ENCODE measurements at places on chromosomes 5 and 9.
A peak's percentile ranks its signal among the peaks of the same experiment; 100 is the strongest.

DNA sequence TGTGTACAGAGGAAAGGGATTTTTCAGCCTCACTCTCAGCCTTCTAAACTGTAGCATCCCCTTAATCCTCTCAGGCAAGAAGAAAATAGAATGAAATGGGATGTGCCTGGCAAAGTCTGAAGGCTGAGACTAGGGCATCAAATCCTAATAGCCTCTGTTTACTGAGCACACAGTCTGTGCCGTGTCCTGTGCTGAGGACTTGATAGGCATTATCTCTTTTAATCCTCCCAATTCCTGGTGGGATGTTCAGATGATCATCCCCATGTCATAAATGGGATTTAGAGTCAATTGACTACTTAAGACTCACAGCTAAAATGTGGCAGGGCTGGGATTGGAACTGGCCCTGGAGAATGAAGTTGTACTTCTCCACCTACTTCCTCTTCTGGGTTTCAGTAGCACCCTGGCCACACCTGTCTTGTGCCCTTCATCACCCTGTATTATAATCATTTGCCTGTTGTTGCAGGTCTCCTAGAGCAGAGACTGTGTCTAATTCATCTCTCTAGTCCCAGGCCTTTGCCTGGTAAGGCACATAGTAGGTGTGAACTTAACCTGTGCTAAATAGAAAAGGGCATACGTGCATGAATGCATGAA lies 81.0 kb downstream of the WWC1 start:
- DNase-seq: no peak

- DNase-seq: no peak
These were observed 122.6 kb upstream of the BASP1 start for GRCh38 chr5:17094830-17095229.

- no peak for DNase-seq
These were observed 396.6 kb upstream of the KCNN2 start for GRCh38 chr5:113965225-113965624.

DNA sequence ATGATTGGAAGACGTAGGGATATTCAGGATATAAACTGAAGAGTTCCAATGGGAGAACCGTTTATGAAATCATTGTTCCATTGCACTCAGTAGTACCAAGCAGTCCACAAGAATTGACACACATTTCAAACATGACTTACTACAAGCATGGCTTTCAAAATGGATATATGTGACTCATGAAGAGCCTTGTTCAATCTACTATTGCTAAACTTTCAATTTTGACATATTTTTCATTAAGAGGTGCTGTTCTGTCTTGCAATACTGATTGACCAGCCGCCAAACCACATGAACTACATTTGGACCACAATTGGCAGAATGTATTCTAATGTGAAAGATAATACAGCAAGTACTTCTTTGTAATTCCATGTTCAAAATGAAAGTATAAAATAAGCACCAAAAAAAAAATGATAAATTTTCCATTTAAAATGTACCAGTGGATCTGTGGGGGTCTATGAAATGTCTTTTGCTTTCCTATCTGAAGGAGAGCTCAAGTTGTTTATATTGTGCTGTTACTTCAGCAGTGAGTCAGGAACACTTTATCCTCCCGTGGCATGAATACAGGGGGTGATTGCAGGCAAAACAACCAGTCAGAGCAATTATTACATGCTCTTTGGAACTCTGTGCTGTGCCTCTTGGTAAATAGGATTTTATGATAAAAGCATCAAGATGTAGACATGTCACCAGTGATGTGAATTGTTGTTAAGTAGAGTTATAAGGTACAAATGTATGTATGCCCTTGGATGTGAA lies 366.0 kb downstream of the ARRDC3 start:
- no peak for DNase-seq

- no peak for DNase-seq
These were observed 58.8 kb upstream of the MINAR2 start for GRCh38 chr5:129689045-129689444.

- DNase-seq: no peak
These were observed 184.0 kb downstream of the HSPA4 start for GRCh38 chr5:133235696-133236426.

GRCh38 chr5:68838157-68838718 lies 255.6 kb upstream of the SLC30A5 start:
- DNase-seq: no peak

DNA sequence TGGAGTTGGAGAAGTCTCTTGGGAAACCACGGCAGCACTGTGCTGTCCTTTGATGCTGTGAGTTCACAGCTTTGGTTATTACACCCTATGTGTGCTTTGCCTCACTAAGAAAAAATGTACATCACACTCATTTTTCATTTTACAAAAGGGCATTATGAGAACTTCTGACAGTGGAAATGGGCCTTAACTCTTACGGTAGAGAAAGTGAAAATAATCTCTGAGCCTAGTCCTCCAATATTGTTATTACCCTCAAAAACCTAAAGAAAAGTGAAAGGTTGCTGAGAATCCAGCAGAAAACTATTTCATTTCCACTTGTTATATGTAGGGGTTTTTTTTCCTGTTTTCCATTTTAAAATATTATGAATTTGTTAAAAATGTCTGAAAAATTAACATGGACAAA lies 8.2 kb upstream of the OR13D1 start:
- DNase-seq: no peak

DNA sequence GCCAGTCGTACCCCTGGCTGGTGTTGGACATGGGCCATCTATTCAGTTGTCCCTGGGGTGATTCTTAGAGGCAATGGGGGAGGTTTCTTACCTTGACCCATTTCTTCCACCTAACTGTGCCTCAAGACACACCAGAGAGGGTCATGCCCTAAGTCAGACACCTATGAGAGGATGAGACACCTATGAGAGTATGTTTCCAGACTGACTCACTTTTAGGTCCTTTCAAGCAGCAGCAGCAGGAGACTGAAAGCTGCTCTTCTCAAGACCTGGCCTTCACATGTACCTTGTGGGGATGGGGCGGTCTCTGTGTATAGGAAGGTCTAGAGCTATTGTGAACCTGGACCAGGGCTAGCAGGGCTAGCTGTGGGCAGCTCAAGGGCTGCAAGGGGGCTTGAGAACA lies 130.1 kb downstream of the TENT4A start:
- no peak for DNase-seq

GRCh38 chr5:78808818-78809217 lies 160.2 kb upstream of the LHFPL2 start:
- DNase-seq: no peak

GRCh38 chr9:699396-699795 lies 142.1 kb upstream of the DMRT1 start:
- no peak for DNase-seq

DNA sequence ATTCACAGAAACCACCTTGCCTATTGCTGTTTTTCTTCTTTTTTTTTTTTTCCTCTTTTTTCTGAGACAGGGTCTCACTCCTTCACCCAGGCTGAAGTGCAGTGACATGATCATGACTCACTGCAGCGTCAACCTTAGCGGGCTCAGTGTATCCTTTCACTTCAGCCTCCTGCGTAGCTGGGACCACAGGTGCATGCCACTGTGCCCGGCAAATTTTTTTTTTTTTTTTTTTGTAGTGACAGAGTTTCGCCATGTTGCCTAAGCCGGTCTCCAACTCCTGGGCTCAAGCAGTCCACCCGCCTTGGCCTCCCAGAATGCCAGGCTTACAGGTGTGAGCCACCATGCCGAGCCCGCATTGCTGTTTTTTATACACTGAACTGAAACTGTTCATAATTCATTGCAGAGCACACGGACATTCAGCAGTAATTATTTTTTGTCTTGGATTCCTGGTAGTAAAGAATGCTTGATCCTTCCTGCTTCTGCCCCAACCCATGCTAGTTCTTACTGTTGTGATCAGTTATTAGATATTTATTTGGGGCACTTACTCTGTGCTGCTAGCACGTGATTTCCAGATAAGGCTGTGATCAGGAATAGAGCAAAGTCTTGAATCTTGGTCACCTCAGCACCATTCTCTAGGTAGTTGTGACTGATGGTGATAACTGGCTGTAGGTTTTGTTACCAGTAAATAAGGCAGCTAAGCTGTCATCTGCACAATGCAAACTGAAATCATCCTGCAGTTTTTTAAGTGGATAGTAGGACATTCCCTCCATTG lies 14.0 kb downstream of the MAP3K1 start:
- peak; percentile 6 for DNase-seq

DNA sequence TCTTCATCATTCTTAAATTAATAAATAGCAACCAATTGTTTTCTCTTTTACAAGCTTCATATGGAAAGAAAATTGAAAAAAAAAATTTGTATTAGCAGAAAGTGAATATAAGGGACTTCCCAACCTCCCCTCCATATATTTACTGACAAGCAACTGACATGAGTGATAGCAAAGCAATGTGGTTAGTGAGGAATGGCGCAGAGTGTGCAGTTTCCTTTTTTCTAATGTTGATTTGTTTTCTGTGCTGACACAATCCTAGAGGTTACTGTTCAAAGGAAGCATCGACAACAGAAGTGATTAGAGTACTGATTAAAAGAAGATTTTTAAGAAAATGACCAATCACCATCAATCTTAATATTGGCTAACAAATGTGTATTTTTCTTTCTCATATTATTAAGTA lies 1.7 kb upstream of the PTGER4 start:
- no peak for DNase-seq

DNA sequence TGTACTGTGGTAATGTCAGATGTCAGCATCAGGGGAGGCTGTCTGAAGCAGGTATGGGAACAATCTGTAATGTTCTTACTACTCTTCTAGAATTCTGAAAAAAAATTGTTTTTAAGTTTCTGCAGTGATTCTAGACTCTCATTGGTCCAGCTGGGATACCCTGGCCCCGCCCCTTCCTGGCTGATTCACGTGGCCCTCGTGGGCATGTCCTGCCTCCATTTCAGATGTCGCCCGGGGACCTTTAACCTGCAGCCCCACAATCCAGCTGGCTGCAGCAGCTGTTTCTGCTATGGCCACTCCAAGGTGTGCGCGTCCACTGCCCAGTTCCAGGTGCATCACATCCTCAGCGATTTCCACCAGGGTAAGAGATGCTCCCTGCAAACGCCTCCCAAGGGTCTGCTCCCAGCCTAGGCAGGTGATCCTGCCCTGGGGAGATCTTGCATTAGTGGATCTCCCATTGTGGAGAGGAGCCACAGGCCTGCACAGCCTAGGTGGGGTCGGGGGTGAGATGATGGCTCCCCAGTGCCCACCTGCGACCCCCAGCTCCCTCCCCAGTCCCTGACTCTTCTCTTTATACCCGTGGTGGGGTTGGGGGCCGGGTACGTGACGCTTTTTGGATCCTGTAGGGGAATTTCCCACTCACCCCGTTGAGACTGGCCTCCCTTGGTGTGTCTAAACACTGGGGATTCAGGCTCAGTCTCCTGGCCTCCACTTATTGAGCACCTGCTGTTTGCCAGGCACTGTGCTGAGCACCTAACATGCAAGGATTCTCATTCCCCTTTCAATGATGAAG lies 36.5 kb downstream of the LAMC3 start:
- no peak for DNase-seq

GRCh38 chr5:134224888-134225779 lies 739 bp downstream of the PPP2CA start:
- DNase-seq: peak; percentile 25

- DNase-seq: no peak
These were observed 299.1 kb downstream of the DMAC1 start for GRCh38 chr9:7500521-7500920.

- no peak for DNase-seq
These were observed 44.1 kb downstream of the EPB41L4B start for GRCh38 chr9:109276469-109277440.

- DNase-seq: no peak
These were observed 649.6 kb upstream of the RORB start for GRCh38 chr9:73847536-73847935.

GRCh38 chr5:135487037-135487395 lies 34.9 kb upstream of the TIFAB start:
- DNase-seq: no peak

All from activated naive CD4-positive, alpha-beta T cell (primary cell).